Stimulated activated CD8-positive, alpha-beta memory T cell treated with anti-CD3 and anti-CD28 coated beads, Interleukin-4, amount 100 ng/mL, for 4 hours (primary cell): ENCODE measurements at places on chromosomes 2 and 18.

DNA sequence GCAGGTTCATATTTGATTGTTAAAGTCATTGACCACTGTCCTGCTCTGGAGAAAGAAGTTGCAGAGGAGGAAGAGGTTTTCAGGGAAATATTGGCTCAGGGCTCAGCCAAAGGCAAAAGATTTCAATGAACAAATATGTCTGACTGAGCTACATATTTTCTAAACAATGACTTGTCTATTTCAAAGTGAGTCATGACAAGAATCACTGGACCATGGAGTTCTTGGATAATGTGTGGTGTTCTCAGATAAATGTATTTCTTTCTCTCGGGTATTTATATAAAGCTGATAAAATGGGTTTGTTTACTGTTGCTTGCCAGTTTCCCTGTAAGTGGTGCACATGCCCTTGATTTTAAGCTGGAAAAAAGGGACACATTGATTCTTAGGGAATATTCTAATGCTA lies 34.3 kb upstream of the RMP24 start:
- no peak for DNase-seq

DNA sequence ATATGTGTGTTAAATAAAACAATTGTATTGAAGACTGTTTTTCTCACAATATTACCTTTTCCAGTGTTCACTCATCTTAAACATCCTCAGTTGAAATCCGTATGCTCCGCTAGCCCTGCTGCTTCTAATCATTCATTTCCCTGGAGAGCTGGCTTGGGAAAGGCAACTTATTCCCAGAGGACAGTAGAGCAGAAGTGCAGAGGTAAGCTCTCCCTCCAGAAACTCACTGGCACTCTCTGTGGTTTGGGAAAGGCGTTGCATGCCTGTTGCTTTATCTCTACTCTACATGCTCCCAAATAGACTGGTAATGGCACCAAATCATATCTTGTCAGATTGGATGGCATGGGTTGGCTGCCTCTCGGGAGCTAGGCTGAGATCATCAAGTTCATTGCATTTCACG lies 117.1 kb upstream of the BOD1L2 start:
- DNase-seq: no peak

- DNase-seq: no peak
Measured at GRCh38 chr18:37383846-37384595, 181.6 kb downstream of the CELF4 start.

- DNase-seq: no peak
Measured at GRCh38 chr2:219416235-219416602, 2.0 kb upstream of the DES start.

GRCh38 chr2:215728504-215729065 lies 284.8 kb downstream of the MREG start:
- DNase-seq: no peak

GRCh38 chr2:183019718-183020442 lies 18.4 kb downstream of the NCKAP1 start:
- no peak for DNase-seq

DNA sequence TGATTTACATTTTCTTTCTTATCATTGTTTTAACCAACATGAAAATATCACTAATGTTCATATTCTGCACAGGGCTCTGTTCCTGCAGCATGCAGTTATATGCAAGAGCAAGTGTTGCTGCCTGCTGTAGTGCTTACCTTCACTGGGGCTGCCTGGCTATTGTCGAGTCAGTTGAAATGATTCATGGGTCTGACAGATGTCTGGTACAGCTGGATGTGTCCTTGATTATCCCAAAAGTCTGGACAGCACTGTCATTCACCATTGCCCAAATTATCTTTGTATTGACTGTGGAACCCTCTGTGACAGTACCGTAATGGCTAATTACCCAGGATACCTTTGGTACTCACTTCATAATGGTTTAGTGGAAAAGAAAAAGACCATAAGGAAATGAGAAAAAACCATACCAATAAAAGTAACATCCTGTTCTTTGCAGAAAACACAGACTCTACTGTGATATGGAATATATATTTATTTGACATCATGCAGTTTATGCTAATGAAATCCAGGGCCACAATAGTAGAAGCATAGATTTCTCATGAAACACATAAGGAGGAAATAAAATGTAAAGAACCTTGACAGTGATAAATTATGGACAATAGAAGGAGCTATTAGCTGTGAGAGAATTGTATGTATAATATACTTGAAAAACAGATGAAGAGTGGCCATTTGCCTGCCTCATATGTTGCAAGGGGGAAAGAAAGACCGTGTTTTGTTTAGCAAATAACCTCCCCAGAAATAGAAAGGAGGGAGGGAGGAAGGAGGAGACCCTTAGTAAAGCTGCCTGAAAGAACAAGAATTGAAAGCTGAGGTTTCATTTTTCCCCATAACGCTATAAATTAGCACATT lies 249.8 kb upstream of the ATP5MC3 start:
- no peak for DNase-seq

GRCh38 chr2:10373931-10374330 lies 71.2 kb downstream of the HPCAL1 start:
- no peak for DNase-seq

DNA sequence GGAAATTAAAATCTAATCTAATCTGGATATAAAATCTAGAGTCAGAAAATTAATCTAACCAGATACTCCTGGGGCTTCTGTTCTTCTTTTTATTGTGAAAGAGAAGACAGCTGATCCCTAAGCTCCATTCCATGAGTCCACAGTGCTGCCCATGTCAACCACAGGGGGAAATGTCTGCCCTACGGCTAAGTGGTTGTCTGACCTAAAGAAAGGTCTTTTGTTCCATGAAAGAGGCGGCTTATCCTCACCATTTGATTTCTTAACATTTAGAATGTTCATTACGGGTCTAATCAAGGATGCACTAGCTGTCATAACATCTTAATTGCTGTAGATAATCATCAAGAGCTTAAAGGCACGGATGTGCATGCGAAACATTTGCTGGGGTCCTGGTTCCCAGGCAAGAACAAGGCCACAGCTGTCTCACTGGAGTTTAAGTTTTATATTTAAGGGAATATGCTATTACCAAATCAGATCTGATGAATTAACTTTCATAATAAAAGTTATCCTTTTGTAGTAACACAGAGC lies 162.6 kb downstream of the PAX3 start:
- DNase-seq: no peak

GRCh38 chr18:10121786-10122515 lies 208.1 kb downstream of the VAPA start:
- no peak for DNase-seq

DNA sequence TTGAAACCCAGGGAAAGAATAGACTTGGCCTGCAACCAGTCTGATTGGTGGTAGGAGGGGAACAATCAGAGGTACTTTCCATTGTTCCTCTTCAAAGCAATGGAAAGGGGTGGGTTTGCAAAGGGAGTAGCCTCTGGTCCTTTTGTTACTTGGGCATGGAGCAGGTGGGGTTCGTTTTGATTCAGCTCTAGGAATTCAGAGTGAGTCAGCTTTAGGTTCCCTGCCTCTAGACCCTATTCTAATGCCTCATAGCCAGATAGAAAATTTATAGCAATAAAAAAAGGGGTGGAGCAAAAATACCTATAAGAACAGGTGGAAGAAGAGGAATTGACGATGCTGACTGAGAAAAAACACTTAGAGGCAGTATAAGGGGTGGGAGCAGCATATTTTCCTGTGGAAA lies 636.4 kb downstream of the PLCL1 start:
- no peak for DNase-seq

DNA sequence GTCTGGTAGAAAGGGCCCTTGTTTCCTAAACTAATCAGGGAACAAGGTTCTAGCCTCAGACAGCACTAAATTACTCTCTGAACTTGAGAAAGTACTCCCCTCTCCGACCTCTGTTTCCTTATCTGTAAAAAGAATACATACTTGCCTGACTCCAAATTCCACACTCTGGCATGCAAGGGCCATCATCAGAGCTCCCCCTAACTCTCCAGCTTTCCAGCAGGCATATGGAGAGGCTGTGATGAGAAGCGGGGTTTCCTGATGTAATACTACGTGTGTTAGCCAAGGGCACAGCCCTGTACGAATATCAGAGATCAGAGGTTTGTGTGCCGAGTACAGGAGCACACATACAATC lies 1.8 kb upstream of the EVA1A start:
- DNase-seq: no peak

- no peak for DNase-seq
Measured at GRCh38 chr2:31440764-31441163, 26.2 kb upstream of the XDH start.
